C1 segment of cervical spinal cord (tissue), 14 donors: ENCODE measurements at places on chromosomes 11 and 22.

DNA sequence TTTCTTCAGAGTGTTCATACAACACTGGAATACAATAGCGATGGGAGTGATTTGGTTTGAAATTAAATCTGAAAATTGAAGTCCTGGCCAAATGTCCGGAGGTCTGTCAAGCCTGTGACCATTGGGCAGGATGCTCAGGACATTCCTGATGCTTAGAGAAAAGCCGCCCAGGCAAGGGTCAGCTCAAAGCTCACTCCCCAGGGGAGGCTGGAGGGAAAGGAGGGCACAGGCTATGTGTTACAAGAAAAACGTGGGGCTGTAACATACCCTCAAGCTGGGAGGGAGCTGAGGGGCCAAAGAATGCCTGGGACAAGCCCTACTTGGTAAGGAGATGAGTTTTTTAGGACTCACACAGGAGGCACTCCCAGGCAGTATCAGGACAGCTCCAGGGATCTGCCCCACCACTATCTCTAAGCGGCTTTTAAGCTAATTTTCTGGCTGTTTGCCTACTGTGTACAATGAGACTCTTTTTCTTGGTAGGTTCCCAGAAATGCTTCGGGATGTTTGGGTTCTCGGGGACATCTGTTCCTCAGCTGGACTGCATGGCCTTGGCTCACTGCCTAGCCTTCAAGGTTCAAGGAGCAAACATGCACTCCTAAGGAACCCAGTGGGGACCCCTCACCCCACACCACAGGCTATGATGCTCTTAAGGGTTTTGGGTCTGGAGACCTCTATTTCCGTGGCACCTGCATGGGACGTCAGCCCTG lies 500.1 kb downstream of the BRD1 start:
- no peak for DNase-seq

DNA sequence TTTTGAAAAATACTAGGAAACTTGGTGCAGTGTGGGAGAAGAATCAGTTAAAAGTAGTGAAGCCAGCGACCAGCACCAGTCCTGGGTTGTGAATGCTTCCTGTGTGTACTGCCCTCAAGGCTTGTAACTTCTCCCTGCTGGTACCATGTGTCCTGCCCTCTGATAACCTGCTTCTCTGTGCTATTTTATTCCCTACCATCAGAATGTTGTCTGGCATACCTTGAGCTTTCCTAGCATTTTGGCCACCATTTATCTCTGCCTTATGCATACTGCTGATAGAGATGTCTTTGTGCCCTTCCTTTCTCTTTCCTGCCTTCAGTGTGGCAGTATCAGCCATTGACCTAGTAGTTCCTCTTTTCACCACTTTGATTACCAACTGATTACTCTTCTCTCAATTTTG lies 2.0 kb downstream of the GTF2H1 start:
- DNase-seq = no peak

- DNase-seq = no peak
Measured at GRCh38 chr22:41674846-41675340, 13.8 kb downstream of the SNU13 start.

- DNase-seq = no peak
Measured at GRCh38 chr11:12114193-12115033, 4.0 kb downstream of the MICAL2 start.

DNA sequence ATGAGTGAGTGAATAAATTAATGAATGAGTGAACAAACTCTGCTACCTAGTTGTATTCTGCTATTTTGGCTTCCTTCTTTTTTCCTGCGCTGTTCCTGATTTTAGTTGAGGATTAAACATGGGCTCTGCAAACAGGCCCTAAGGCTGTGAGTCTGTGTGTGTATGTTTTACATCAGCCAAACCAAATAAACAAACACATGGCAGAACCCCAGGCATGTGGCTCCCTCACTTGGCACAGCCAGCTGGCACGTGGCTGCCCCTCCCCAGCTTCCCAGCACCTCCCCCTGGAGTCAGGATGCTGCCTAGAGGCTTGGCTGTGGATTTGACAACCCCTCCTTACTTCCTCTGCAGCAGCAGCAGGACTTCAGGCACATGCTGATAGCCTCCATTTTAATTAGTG lies 593.2 kb downstream of the INSC start:
- peak; percentile 23 for DNase-seq

DNA sequence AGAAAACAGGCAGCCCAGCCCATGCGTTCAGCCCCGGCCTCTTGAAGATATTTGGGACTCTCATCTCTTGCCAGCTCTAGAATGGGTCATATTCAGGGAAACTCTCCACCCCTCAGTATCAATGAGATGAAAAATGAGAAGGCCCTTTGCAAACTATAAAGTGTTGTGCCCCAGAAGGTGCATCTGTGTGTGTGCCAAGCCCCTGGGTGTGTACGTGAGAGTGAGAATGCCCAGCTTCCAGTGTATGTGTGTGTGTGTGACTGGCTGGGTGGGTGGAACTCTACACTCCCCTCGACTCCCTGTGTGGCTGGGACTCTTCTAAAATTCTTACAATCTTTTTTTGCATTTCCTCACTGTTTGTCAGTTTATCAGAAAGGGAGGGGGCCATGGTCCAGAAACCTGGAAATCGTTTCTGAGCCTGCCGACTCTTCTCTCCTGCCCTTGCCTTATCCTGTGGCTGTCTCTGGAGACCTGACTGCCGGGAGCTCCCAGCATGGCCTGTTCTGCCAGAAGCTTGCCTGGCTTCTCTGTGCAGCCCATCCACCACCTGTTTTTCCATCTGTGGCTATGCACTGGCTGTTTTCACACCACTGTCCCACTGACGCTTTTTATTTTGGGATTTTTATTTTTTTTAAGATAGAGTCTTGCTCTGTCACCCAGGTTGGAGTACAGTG lies 1.2 kb downstream of the P2RY6 start:
- no peak for DNase-seq

GRCh38 chr11:130300567-130300966 lies 14.2 kb downstream of the ZBTB44 start:
- DNase-seq = no peak

DNA sequence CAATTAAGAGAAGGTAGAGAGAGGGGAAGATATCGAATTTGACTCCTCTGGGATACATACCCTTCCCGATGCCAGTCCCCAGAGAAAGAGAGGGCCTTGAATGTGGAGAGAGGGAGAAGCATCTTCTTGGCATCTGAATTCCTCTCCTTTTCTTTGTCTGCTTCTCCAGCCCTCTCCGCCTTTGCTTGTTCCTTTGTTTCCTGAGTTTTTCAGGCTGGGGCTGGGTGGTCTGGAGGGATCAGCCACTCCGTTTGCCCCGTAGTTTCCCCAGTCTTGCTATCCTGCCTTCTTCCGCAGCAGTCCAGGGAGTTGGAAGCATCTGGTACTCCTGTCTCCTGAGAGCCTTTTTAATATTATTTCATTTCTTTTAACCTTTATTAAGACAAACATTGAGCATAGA lies 107.1 kb upstream of the CADM1 start:
- no peak for DNase-seq

GRCh38 chr11:2207212-2207611 lies 35.6 kb upstream of the TH start:
- no peak for DNase-seq

DNA sequence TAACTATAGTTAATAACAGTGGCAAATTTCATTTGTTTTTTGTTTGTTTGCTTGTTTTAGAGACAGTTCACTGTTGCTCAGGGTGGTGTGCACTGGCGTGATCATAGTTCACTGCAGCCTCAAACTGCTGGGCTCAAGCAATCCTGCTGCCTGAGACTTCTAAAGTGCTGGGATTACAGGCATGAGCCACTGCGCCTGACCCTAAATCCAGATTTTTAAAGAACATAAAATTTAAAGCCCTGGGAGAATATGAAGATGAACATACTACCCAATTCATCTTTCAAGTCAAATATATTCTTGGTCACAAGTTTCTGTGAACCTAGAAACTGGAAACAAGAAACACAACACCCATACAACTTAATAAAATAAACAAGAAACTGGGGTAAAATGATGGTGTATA lies 28.1 kb downstream of the RRAS2 start:
- no peak for DNase-seq
